Activated CD4-positive, alpha-beta memory T cell treated with anti-CD3 and anti-CD28 coated beads, Interleukin-2, amount 10 ng/mL, durations not matched to agents 7 days and 5 days (primary cell): ENCODE measurements at places on chromosomes 7 and 10. TPM values are rescaled to one million over a fixed set of nuclear protein-coding genes. Genes with fewer than 3 reads are reported as not detected.

NKX1-2 gene
- not detected for total RNA-seq

TSPAN15 gene
- 9.1 TPM for total RNA-seq

ARHGAP12 gene
- total RNA-seq, result 12.0 TPM

GPR37 gene
- not detected for total RNA-seq

NANOS1 gene
- total RNA-seq, result 0.40 TPM

ARHGAP22 gene
- total RNA-seq, result not detected

MNX1 gene
- total RNA-seq, result 0.10 TPM

PDE6C gene
- total RNA-seq, result not detected

CACNB2 gene
- not detected for total RNA-seq

PRKCQ gene
- total RNA-seq, result 69.3 TPM

CFAP69 gene
- not detected for total RNA-seq

ADGRA1 gene
- not detected for total RNA-seq

OR6V1 gene
- total RNA-seq, result not detected

LIPK gene
- not detected for total RNA-seq

KIAA1217 gene
- 2.0 TPM for total RNA-seq

TDRD1 gene
- 0.35 TPM for total RNA-seq

FGL2 gene
- total RNA-seq, result 4.2 TPM

GNAT3 gene
- not detected for total RNA-seq

DOCK4 gene
- total RNA-seq, result 0.50 TPM

FAM25G gene
- total RNA-seq, result not detected

RAB19 gene
- 4.8 TPM for total RNA-seq

TRIM50 gene
- not detected for total RNA-seq

ZNF117 gene
- total RNA-seq, result 4.3 TPM

SH2D4B gene
- total RNA-seq, result 0.13 TPM

ZNF680 gene
- total RNA-seq, result 12.8 TPM
